ENCODE measurements at places on chromosomes 5 and 9. TPM values are rescaled to one million over a fixed set of nuclear protein-coding genes. Genes with fewer than 3 reads are reported as not detected.

The NMUR2 gene
- total RNA-seq, result not detected

The SFXN1 gene
- 206 TPM for total RNA-seq

The NPDC1 gene
- 89.2 TPM for total RNA-seq

The SELENOP gene
- total RNA-seq, result 0.13 TPM

The RNF208 gene
- total RNA-seq, result 2.5 TPM

The GABRB2 gene
- not detected for total RNA-seq

The SLC6A7 gene
- total RNA-seq, result not detected

The SOX30 gene
- 0.33 TPM for total RNA-seq

The CSF1R gene
- 0.25 TPM for total RNA-seq

The FST gene
- not detected for total RNA-seq

The GDF9 gene
- 0.68 TPM for total RNA-seq

The FOXD4L3 gene
- total RNA-seq, result not detected

The FAM163B gene
- total RNA-seq, result not detected

The SHISAL2B gene
- total RNA-seq, result not detected

The SPATA31E1 gene
- total RNA-seq, result not detected

The CACNA1B gene
- total RNA-seq, result not detected

The EPB41L4A gene
- total RNA-seq, result 3.3 TPM

The SMIM33 gene
- total RNA-seq, result 2.0 TPM

The DEPDC1B gene
- total RNA-seq, result 42.3 TPM

The ADAMTS13 gene
- total RNA-seq, result 2.1 TPM

The KCNMB1 gene
- not detected for total RNA-seq

The HCN1 gene
- total RNA-seq, result not detected

The SEMA5A gene
- 1.7 TPM for total RNA-seq

The PCA3 gene
- total RNA-seq, result not detected

The SH2D3C gene
- total RNA-seq, result 81.9 TPM

The ORM2 gene
- total RNA-seq, result not detected

The PCDHA9 gene
- not detected for total RNA-seq

The HRCT1 gene
- total RNA-seq, result not detected

The NME5 gene
- total RNA-seq, result not detected

The FRMPD1 gene
- total RNA-seq, result not detected

The TLE4 gene
- total RNA-seq, result 33.3 TPM

The ORM1 gene
- not detected for total RNA-seq

Data from activated CD4-positive, alpha-beta memory T cell treated with anti-CD3 and anti-CD28 coated beads, Interleukin-2, amount 10 ng/mL, durations not matched to agents 7 days and 5 days (primary cell).